SIG-M5 (cell line): ENCODE measurements at places on chromosomes 16 and 17.

DNA sequence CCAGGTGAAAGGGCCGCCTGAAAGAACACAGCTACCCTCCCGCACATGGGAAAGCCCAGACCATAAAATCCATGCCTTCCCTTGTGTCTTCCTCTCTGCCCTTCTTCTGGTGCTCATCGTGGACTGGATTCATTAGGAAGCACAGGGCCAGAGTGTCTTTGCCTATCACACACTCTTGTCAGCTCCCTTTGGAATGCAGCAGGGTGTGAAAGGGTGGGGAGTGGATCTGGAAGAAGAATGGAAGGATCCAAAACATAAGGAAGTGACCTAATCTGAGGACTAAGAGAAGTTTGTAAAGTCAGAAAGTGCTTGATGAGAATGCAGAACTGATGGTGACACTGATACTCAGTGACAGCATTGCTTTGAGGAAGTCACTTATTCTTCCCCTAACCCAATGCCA is 1147.3 kb upstream of the GOT2 start:
- DNase-seq, result no peak

GRCh38 chr17:15384142-15384787 is 42.9 kb upstream of the TEKT3 start:
- no peak for DNase-seq

- no peak for DNase-seq
These were observed 10.5 kb upstream of the HEATR6 start for GRCh38 chr17:60089096-60089806.

DNA sequence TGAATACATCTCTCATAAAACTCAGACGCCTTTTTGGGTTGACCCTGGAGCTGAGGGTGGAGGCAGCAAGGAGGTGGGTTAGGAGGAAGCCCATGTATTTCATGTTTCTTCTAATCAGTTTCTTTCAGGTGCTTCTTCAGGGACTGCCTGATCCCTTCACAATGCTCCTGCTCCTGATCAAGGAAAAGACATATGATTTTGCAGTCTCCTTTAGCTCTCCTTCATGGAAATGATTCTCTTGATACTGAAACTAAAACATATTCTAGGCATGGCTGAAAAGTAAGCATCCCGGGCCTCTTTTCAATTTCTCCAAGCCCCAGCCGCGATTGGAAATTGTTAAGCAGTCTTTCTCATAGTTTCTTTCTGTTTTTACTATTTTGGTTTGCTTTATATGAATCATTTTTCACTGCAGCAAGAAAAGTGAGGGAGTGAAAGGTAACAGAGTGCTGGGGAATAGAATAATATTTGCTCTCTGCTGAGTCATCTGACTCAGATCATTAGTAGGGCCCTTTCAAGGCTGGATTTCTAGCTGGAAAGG is 730.7 kb downstream of the CDH11 start:
- DNase-seq, result no peak

DNA sequence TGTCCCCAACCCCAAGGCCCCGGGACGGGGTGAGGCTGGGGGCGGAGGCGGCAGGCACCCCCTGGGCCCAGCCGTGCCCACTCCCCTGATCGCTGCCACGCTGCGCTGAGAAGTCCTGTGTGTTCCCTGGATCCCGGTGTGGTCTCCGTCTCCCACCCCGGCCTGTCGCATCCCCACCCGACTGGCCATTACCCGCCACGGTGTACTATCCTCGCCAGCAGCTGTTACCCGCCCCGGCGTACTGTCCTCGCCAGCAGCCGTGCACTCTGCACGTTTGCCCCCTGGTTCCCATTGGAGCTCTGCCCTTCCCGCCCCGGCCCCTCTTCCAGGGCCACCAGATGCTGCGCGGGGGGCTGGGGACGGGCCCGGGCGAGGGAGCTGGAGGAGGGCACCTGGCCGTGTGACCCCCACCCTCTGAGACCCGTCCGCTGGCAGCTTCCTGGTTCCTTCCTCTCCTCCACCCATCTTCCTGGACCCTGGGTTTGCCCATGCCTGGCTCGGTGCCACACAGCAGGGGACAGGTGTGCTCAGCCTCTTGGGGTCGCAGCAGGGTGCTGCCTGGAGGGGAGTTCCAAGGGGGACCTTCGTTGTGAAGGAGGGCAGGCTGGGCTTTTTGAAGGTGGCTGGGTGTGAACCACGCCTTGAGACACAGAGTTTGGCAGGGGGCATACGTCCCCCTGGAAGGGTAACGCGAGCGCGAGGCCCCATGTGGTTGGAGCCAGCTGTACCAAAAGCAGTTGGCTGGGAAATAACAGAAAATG is 19.7 kb downstream of the BAHCC1 start:
- DNase-seq, result no peak

DNA sequence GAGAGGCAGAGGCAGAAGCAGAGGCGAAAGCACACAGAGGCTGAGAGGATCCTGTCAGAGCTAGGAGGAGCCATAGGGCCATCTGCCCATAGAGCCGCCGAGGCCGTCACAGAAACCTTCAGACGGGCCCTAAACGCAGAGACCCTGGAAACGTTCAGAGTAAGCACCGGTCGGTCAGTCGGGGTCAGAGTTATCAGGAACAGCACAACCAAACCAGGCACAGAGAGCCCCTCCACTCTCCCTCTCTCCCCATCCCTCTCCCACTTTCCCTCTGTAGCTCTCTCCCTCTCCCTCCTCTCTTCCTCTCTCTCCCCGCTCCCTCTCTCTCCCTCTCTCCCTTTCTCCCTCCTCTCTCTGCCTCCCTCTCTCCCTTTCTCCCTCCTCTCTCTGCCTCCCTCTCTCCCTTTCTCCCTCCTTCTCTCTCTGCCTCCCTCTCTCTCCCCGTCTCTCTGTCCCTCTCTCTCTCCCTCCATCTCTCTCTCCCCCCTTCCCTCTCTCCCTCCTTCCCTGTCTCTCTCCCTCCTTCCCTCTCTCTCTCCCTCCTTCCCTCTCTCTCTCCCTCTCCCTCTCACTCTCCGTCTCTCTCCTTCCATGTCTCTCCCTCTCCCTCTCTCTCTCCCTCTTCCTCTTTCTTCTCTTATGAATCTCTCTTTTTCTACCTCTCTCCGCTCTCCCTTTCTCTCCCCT is 138.9 kb downstream of the C16orf95 start:
- no peak for DNase-seq

DNA sequence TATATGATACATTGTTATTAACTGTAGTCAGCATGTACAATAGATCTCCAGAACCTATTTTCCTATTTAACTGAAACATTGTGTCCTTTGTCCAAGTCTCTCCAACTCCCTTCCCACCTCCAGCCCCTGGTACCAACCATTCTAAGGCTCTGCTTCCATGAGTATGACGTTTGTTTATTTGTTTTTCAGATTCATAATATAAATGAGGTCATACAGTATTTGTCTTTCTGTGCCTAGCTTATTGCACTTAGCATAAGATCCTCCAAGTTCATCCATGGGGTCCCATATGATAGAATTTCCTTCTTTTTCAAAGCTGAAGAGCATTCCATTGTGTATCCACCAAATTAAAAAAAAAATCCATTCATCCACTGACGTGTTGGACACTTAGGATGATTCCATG is 39.4 kb downstream of the OTOA start:
- DNase-seq, result no peak

- DNase-seq, result no peak
These were observed 21.1 kb downstream of the NGFR start for GRCh38 chr17:49516180-49516579.

GRCh38 chr16:85309656-85310587 is 197.7 kb upstream of the CIBAR2 start:
- DNase-seq, result no peak

DNA sequence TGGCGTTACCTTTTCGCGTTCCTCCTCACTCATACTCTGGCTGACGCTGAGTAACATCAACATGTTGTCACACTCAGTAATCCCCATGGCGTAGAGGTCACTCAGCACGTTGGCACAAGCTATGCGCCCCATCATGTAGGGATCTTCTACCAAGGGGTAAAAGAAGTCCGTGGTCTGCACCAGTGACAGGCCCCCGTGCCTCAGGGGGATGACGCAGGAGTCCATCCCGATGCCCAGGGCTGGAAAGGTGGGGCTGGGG is 596 bp downstream of the SEPHS2 start:
- no peak for DNase-seq

DNA sequence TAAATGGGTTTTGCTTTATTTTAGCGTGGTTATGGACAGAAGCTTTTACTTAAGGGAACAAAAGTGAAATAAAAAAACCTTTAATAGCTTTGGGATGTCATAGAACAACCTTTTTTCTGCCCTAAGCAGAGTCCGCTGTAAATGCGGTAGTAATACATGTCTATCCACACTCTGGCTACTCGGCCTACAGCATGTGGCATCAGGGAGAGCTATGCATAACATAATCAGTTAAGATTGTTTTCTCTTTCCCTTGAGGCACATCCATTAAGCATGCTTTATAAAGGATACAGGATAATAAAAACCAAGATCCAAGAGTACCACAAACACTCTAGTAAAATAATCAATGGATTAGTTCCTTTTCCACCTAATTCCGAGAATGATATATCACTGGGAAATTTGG is 10.3 kb downstream of the RPGRIP1L start:
- DNase-seq, result no peak

DNA sequence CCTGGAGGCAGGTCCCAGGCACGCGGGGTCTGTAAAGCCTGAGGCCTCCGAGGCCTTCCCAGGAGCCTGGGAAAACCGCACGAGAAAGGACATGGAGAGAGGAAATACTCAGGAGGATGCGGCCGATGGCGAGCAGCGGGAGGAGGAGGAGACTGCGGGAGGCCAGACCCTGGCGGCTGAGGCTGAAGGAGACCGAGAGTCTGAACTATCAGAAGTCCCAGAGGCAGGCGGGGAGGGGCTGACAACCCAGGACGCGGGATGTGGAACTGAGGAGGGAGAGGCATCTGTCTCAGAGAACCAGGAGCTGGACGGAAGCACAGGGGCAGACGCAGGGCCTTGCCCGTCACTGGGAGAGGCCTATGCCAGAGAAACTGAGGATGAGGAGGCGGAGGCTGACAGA is 2.4 kb downstream of the APOBR start:
- no peak for DNase-seq

GRCh38 chr16:53779186-53779585 is 75.2 kb downstream of the FTO start:
- no peak for DNase-seq

DNA sequence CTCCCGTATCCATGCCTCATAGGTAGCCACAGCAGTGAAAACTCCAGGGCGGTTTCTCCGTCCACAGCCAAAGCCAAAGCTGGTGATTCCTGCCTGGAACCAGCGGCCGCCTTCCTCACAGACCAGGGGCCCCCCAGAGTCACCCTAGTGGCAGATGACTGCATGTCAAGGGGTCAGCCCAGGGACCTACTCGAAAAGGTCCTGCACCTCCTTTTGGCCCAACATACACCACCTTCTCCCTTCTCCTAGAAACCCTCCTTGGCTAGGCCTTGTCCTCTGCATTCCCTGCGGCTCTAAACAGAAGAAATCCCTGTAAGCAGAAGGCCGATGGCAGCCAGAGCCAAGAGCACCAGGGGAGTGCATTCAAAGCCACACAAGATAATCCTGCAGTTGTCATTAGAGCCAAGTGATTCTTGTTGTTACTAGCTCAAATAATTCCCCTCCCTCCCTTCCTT is 6.1 kb downstream of the PRSS36 start:
- no peak for DNase-seq
